ENCODE measurements at places on chromosomes 3 and 15. TPM values are rescaled to one million over a fixed set of nuclear protein-coding genes. Genes with fewer than 3 reads are reported as not detected.

- DNase-seq, result no peak
Measured at GRCh38 chr3:48514431-48515227, 10.7 kb upstream of the SHISA5 start.

DNA sequence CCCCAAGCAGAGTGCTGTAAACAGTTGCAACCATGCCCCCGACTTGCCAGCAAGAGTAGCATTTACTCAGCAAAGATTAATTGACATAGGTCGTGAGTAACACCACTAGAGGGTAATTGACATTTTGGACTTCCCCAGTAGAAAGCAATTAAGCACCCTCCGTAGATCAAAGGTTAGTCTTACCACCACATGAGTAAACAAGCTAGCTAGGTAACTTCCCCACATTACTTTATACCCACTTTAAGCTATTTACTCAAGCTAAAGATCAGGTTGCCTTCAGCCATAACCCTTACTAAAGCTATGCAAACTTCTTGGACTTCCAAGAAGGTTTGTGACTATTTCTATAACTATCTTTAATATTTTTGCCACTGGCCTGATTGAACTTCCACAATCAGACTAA, 1072.7 kb downstream of the OTOL1 start:
- no peak for DNase-seq

GRCh38 chr3:133475245-133476010, 75.6 kb downstream of the BFSP2 start:
- no peak for DNase-seq

- DNase-seq, result no peak
Measured at GRCh38 chr3:12832350-12833221, 8.8 kb downstream of the RPL32 start.

- no peak for DNase-seq
Measured at GRCh38 chr15:66323312-66323928, 30.1 kb downstream of the DIS3L start.

DNA sequence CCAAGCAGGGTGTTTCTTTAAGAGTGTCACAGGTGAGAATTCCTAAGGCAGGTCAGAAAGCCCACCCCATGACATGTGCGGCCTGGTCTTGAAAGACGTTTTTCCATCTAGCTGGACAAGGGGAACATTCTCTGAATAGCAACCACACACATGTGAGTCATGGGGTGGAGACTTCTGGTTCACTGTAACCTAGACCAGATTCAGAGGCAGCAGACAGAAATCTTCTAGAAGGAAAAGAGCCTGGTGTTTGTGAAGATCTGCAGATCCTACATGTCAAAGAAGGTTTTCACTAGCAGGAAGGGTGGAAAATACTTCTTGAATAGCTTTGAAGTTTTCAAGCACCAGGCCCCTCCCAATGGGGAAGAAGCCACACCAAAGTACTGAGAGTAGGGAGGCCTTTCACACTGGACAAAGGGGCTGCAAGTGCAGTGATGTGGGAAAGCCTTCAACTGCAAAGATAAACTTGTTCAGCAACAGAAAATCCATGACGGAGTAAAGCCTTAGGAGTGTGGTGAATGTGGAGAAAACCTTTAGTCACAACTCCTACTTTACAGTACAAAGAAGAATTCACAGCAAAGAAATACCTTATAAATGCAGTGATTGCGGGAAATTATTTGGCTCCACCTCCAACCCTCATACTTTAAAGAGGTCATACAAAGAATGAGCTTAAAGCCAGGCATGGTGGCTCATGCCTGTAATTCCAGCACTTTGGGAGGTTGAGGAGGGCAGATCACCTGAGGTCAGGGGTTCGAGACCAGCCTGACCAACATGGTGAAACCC, 17.6 kb downstream of the ADAM10 start:
- no peak for DNase-seq

DNA sequence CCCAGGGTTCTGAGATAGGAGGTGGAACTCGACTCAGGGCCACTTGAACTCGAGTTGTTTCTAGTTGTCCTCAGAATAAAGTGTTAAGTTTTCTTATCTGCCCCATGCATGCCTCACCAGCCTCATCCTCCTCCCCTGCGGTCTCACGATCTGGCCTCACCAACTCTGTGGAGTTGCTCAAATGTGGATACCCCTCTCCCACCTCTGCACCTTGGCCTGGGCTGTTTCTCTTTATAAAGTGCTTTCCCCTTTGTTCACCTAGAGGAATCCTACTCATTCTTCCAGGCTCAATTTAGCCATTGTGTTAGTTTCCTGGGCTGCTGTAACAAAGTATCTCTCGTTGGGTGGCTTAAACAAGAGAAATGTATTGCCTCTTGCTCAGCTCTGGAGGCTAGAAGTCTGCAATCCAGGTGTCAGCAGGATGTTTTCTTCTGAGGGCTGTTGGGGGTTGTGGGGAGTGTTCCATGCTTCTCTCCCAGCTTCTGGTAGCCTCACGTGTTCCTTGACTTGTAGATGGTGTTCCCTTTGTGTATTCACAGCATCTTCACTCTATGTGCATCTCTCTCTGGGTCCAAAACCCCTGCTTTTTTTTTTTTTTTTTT, 100.7 kb downstream of the MEX3B start:
- no peak for DNase-seq

DNA sequence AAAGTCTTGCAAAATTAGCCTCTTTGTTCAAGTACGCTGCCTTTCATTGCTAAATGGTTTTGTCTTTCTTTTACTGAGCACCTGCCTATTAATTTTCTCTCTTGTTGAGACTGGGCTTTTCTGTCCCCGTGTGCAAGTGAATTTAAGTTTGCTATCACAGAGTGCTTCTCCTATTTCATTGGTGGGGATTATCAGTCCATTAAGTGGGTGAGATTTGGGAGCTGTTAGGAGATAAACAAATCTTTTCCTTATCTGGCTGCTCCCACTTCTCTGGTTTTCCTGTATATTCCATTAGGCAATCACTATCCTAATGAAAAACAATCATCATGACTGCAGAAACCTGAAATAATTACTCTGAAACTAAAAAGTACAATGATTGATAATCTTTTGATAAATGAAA, 254.2 kb downstream of the NR1D2 start:
- no peak for DNase-seq

GRCh38 chr3:125266971-125267370, 54.4 kb upstream of the SLC12A8 start:
- DNase-seq, result no peak

DNA sequence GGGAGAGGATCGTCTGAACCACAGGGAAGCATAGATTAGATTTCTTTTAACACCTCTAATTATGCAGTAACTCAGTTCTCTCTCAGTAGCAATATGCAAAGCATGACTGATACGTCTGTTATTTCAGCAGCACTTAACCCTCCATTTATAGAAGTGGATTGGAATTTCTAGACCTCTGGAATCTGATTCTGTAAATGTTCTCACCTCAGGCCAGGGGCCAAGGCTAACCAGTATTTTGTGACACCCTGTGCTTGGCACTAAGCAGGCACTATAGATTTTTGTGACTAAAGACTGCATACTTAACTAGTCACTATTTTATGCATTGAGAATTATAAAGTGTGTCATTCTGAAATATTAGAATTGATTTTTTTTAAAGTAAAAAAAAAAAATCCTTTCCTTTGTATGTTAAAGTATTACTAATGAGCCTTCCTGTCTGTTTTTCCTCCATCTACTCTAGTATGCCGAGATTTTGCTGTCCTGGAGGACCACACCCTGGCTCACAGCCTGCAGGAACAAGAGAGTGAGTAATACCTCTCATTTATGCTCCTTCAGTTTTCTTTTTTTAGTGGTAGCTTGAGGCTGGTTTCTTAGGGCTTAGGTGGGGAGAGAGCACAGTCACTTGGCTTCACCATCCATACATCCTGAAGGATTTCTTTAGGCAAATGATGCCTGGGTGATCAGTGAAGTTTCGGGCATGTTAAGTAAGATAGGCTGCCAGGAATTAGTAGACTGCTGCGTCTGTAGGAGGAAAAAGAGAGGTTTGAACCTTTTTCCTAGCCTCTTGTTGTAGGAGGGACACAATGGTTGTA, 26.5 kb upstream of the UTS2B start:
- DNase-seq, result no peak

DNA sequence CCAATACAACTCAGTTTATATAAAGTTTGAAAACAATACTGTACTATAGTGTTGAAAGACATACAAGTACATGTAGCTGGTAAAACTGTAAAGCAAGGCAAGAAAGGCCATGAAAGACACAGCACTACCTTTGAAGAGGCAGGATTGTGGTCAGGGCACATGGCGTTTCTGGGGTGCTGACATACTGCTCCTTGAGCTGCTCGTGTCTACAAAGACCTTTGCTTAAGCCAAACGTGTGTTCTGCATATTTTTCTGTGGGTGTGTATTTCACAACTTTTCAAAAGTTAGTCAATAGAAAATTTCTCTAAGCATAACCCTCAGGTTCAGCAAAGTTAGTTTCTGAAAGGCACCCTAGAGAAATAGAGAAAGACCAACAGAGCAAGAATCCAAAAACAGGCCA, 14.1 kb upstream of the TOPAZ1 start:
- DNase-seq, result no peak

- no peak for DNase-seq
Measured at GRCh38 chr15:80414546-80415357, 10.6 kb downstream of the ARNT2 start.

- no peak for DNase-seq
Measured at GRCh38 chr15:56672721-56673120, 60.6 kb downstream of the ZNF280D start.

GRCh38 chr15:56344336-56344735, 20.9 kb upstream of the TEX9 start:
- no peak for DNase-seq

- DNase-seq, result no peak
Measured at GRCh38 chr3:197758512-197758911, 8.8 kb downstream of the FYTTD1 start.

PARP14 gene
- 29.6 TPM for total RNA-seq

KCNAB1 gene
- 3.1 TPM for total RNA-seq

ATP13A5 gene
- not detected for total RNA-seq

SGO1 gene
- total RNA-seq, result 0.33 TPM

C3orf20 gene
- not detected for total RNA-seq

ARGFX gene
- not detected for total RNA-seq

ANKRD34C gene
- not detected for total RNA-seq

GHRL gene
- total RNA-seq, result 0.24 TPM
